Cardiac septum (tissue), 1 donor: ENCODE measurements at places on chromosomes 2 and 18.

DNA sequence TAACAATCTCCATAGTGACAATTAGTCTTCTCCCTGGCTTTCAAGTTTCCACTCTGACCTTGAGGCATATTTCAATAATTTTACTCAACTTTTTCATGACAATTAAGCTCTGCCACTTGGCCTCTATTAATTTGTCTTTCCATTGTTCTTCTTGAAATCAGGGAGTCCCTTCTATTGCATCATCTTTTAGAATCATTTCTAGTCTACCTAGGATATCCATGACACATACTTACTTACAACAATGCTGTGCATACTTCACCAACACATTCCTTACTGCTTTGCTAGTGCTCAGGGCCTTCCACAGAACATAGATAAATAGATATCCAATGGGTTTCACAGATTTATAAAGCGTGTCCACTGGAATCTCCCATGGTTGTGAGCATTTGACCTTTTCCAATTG, 331.5 kb upstream of the LRP1B start:
- DNase-seq: no peak

DNA sequence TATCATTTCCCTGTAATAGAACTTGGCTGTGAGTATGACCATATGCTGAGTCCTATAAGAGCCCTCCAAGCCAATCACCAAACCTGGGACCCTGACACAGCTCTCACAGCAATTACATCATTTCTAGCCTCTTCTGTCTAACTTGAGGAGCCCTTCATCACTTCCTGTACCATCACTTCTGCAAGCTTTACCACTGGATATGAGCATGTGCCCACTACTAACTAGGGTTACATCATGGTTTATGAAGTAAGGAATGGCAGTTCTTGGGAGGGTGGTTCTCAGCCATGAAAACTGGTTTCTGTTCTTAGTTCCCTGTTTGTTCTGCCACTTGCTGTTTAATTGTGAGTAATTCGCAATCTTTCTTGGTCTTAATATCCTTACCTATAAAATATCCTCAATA, 31.0 kb upstream of the EPB41L3 start:
- DNase-seq: no peak

- no peak for DNase-seq
Measured at GRCh38 chr2:60492548-60492947, 60.9 kb downstream of the BCL11A start.

- DNase-seq: no peak
Measured at GRCh38 chr2:20220806-20221554, 4.0 kb downstream of the SDC1 start.

GRCh38 chr2:161070693-161071479, 89.3 kb upstream of the TANK start:
- no peak for DNase-seq

- DNase-seq: no peak
Measured at GRCh38 chr18:78809845-78810244, 169.8 kb upstream of the SALL3 start.

DNA sequence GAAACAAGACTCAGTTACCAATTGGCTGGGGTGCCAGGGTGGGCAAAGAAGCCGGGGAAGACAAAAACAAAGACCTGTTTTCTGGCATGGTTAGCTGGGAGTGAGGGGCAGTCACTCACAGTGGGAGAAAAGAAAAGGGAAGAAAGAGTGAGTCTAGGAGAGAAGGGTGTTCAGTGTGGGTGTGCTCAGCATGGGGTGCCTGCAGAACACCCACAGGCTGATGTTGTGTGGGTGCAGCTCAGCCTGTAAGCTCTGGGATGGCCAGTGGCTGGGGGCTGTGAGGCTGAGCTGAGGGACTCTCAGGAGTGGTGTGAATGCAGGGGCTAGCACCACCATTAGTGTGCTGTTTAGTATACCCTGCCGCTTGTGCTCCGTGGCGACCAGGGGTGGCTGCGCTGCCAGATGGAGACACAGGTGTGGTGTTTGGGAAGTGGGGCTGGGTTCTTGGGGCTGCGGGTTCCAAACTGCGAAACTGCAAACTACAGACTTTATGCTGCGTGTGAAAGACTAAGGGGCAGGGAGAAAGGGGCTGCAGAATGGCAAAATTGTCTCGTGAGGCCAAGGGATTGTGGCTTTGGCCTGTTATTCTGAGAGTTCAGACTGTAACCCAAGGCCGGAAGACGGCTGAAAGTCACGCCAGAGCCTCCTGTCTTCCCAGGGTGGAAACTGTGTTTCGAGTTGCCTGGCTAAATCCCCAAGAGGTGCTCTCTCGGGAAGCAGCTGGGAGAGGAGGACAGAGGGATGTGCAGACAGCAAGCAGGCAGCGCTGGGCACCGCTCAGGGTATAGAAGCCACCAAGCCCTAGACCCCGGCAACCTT, 156.3 kb downstream of the TTC32 start:
- DNase-seq: peak; percentile 67

- no peak for DNase-seq
Measured at GRCh38 chr2:207046724-207047123, 107.4 kb downstream of the CPO start.

DNA sequence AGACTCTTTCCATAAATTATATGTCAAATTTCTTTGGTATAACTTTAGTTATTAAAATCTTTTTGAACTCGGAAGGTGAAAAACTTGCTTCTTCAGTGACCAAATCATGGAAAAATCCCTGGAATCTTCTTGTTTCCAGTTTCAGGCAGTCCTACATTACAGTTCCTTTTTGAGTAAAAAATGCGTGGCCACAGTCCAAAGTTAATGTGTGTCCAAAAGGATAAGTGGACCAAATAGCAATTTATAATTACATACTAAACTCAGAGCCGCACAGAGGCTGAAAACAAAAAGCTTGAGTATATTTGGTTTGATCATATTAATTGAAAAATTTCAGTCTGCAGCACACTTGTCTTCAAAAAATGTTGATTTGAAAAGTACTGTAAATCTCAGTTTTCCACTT, 28.4 kb upstream of the DYNC2LI1 start:
- DNase-seq: no peak

DNA sequence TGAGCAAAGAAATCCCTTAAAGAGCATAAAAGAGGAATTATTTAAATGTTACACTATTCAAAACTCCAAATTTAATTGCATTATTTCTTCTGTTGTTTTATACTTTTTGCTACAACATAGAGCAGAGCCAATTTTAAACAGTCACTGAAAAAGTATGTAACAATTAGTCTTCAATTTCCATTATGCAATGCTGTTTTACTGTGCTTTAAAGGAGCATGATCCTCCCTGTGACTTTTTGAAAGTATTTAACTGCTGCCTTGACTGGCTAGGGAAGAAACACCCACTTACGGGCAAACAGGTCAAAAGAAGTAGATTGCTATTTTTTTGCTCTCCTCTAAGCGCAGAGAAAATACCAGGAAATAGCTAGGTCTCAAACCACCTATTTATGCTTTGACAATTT, 217.4 kb upstream of the GCFC2 start:
- DNase-seq: no peak

DNA sequence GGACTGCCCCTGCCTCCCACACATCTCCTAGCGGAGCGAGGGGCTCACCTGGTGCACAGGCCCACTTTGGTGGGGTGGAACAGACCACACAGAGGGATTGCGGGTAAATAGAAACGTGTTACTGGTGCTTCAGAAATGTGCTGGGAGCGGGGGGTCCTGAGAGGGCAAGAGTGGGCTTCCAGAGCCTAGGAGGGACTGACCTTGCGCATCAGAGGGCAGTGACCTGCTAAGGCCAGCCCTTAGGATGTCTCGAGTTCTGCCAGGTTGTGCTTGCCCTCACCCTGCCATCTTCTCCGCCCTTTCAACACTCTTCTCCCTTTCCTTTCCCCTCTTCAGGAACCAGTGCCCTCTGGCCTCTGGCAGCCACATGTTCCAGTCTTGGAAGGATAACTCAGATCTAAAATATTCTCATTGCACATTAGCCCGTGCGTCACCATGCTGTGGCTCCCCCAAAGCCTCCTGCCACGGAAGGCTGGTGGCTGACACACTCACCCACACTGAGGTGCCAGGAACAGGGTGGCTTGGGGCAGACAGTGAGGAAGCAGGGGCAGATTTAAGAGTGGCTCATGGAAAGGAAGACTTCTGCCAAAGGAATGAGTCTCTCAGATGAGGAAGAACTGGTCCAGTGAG, 89.6 kb downstream of the MCFD2 start:
- peak; percentile 66 for DNase-seq

DNA sequence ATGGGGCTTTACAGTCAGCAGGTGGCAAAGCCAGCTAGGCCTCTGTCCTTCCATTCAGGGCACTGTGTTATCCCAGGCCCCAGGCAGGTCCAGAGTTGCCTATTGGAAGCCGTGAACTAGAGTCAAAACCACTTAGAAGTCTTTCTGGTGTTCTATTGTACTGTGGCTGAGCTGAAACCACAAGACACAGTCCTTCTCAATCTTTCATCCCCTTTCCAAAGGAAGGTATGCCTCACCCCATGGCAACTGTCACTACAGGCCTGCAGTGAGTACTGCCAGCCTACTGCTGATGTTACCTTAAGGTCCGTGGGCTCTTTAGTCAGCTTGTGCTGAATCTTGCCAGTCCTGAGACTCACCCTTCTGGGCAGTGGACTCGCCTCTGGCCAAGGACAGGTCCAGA, 181.6 kb downstream of the GULP1 start:
- no peak for DNase-seq

GRCh38 chr2:232174662-232175061, 203.9 kb upstream of the ALPP start:
- DNase-seq: no peak

DNA sequence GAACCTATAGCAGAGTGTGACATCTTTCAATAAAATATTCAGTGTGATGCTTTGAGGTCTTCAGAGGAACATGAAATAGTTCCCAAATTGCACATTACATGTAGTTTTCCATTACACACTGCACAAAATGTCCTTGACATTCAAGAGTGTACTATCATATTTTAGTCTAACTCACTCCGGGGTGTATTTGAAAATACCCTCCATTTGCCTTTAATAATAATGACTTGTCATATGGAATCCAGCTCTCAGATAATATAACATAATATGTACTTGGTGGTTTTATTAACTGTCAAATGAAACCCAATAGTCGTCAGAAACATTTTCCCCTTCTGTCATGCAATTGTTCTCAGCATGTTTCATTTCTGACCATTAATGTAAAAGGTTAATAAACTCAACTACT, 176.7 kb upstream of the CDH19 start:
- no peak for DNase-seq

GRCh38 chr2:216110620-216111019, 1.5 kb downstream of the XRCC5 start:
- no peak for DNase-seq

DNA sequence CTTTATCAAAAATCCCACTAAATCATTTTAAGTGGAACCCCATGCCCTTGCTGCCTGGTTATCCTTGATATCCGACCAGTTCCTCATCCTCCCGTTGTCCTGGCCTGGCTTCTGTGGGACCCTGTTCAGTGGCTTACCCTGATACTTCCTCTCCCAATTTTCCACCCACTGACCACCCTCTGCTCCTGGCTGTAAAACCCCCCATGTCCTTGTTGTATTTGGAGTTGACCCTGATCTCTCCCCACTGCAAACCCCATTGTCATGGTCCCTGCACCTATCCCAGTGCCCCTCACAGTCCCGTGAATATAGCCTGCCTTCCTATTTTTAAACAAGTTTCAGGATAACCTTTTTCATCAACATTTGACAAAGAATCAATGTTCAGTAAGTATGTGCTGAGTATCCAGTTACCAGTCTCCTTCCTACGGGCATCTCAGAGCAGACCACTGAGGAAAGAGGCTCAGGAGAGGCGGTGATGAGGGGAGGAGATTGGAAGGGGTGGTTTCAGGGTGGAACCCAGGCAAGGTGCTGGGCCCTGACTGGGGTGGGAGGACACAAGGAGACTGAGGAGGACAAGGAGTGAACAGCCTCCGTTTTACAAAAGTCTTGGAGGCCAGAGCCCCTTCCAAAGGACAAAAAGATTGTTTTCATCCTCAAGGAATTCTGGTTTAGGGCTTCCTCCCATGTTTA, 131.8 kb downstream of the PXDN start:
- peak; percentile 20 for DNase-seq

- DNase-seq: no peak
Measured at GRCh38 chr2:62409442-62409841, 96.6 kb downstream of the TMEM17 start.

DNA sequence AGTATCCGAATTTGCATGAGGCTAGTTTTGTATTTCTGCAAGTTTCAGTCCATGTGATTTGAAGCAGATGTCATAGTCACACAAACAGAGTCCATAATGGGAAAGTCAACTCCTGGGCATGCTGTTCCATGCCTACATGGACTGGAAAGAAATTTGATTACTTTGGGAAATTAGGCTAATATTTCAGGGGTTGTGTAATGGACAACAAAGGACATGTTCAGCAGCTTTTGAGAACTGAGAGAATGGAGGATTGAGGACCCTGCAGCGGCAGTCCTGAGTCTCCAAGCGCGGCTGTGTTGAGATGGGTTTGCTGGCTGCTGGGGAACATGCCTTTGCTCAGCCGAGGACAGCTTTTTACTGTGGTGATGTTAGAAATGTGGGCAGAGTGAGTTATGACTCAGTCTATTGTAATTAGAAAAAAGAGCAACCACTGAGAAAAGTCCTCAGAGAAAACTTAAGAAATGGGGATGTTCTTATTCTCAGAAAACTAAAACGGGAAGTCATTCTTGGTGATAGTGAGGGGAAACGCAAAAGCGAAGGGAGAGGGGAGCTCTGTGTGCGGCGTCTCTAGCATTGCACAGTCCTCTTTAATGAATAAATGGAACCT, 149.2 kb downstream of the FAM210A start:
- no peak for DNase-seq

DNA sequence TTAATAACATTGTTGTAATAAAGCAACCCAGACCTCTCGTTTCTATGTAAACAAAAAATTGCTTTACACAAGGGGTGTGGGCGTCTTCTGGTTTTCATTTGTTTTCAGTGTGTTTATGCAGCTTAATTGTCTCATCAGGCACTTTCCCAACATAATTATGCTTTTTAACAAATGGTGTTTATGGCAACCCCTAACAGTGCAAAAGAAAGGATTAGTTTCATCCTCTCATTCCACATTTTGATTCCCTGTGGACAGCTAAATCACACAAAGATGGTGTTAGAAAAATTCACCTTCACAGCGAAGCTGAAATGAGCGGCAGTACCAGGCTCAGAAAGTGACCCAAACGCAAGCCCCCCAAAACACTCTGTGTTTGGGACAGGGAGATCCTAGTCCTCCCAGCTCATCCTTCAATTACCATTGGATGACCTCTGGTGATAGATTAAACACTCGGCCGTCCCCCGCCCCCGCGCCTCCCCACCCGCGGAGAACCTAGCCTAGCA, 724 bp downstream of the FTCDNL1 start:
- DNase-seq: no peak

- DNase-seq: peak; percentile 3
Measured at GRCh38 chr2:85994421-85994777, 105.6 kb upstream of the ST3GAL5 start.

DNA sequence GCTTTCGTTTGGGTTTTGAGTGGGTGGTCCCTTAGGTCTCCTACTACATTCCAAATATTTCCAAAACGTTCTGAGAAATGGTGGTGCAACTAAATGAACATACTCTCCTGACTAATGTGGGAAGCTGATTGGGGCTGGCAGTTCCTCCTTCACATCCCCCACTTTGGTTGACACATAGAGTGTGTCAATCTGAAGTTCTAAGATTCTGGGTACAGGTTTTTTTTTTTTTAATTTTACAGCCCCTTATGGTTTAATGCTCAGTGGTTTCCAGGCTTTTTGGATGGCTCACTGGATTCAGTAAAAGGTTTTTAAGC, 58.4 kb upstream of the ITGB6 start:
- DNase-seq: no peak
